ENCODE measurements at places on chromosomes 2 and 18.
A peak's percentile ranks its signal among the peaks of the same experiment; 100 is the strongest.

DNA sequence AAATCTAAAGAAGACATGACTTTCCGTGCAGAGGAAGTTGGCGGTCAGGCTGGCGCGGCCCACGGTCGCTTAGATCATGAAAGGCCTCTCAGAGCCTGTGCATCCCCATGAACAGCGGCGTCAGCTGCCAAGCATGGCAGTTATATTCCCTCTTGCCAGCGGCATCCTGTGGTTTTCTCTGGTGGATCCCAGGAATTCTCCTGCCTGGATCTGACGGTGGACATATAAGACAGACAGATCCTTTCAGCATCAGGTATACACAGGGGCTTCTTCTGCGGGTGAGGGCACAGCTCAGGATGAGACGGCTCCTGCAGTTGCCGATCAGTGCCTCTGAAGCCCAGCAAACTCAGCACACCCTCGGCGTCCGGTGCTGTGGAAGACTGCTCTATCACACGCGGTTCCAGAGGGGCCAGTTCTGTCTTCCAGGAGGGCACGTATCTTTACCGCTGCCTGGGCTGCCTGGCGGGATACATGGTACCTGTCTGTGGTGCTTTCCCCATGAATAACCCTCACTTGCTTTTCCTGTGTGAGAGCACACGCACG, 157.8 kb downstream of the LDLRAD4 start:
- H3K4me3 ChIP-seq = no peak overlapping the region
- H3K27ac ChIP-seq = peak overlapping the region; percentile 61
- H3K4me1 ChIP-seq = peaks cover 73% of the 10 kb centered on the region
- H3K36me3 ChIP-seq = no peaks in the 10 kb centered on the region

DNA sequence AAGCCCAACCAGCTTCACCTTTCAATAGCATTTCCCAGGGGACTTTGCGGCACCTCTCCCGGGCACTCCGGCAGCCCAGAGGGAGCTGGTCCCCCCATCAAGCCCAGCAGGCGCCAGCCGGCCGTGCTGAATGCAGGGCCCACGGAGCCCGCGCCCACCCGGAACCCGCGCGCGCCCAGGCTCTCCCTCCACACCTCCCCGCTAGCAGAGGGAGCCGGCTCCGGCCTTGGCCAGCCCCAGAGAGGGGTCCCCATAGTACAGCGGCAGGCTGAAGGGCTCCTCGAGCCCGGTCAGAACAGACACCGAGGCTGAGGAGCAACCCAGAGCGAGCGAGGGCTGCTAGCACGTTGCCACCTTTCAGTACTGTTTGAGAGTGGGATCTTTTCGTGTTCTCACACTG, 300.8 kb downstream of the DSEL start:
- H3K4me1 ChIP-seq = no peaks in the 10 kb centered on the region
- no peak overlapping the region for H3K4me3 ChIP-seq
- no peak for DNase-seq

- H3K36me3 ChIP-seq = peaks cover 21% of the 10 kb centered on the region
- H3K4me3 ChIP-seq = no peak overlapping the region
- no peak for DNase-seq
- H3K27ac ChIP-seq = no peak overlapping the region
- no peaks in the 10 kb centered on the region for H3K27me3 ChIP-seq
Measured at GRCh38 chr2:73006969-73007710, 64.4 kb downstream of the SFXN5 start.

DNA sequence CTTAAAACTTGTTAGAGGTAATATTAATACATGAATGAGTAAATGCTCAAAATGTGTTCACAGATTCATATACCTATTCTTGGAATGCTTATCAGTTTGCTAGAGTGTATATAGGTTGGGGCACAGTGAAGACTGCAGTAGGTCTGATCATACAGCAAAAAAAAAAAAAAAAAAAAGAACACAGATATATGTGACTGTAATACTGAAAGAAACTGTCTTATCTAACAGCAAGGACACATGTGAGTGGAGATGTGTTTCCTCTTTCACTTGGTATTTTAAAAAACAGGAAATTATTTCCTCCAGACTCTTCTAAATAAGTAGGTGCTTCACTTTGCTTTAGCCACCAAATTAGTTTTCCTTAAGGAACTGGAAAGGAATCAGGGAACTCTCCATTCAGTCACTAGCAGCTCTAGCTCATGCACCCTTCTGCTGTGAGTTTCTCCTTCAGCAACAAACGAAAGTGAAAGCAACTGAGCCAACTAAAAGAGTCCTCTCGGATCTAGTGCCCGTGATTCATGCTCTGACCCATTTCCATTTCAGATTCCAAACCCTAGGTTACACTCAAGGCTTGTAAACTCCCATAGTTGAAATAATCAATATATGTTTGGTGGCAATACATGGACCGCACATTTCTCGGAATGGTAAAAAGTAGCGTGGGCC, 98.5 kb downstream of the DSEL start:
- H3K36me3 ChIP-seq = no peaks in the 10 kb centered on the region
- no peaks in the 10 kb centered on the region for H3K27me3 ChIP-seq
- peak overlapping the region; percentile 31 for H3K27ac ChIP-seq
- DNase-seq = no peak

GRCh38 chr2:239275847-239276831, 124.7 kb downstream of the HDAC4 start:
- no peaks in the 10 kb centered on the region for H3K27me3 ChIP-seq
- H3K27ac ChIP-seq = peak overlapping the region; percentile 85
- peak; percentile 71 for DNase-seq
- peaks cover 60% of the 10 kb centered on the region for H3K4me1 ChIP-seq

DNA sequence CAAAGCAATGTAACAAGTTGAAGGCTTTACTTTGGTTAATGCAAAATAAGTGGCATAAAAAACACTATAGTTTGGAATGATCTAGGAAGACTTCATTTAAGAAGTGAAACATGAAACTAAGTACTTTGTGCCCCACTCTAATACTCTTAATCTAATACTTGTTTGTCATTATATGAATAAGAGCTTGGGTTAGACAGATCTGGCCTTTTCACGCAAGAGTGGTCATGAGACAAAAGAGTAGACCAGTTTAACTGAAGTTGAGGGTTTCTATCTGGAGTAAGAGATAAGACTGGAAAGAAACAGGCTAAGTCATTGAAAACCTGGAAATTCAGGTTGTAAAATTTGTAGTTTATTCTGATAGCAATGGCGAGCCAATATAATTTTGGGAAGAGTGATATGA, 2.8 kb downstream of the SLC30A6 start:
- H3K4me1 ChIP-seq = peaks cover 42% of the 10 kb centered on the region
- no peaks in the 10 kb centered on the region for H3K27me3 ChIP-seq
- DNase-seq = no peak
- H3K27ac ChIP-seq = no peak overlapping the region

DNA sequence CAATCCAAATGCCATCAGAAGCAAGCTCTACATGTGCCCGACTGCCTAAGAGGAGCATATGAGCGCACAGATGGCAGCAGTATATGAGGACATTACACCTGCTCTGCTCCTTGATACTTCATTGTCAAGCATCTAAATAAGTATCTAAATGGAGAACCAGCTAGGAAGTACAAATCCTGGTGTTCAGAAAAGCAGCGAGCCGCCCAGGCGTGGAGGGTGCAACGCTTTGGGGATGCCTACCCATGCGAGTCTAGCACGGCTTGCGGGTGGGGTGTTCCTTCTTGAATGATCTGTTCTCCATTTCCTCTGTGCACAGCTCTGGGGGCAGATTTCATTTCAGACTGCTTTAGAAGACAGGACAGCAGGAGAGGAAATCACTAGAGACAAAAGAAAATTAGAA, 63.0 kb upstream of the BCL2L11 start:
- H3K27ac ChIP-seq = no peak overlapping the region
- no peak overlapping the region for H3K4me3 ChIP-seq
- H3K36me3 ChIP-seq = no peaks in the 10 kb centered on the region
- DNase-seq = no peak

All from left ventricle myocardium inferior (tissue), 1 donor.